ENCODE measurements at places on chromosomes 4 and X. TPM values are rescaled to one million over a fixed set of nuclear protein-coding genes. Genes with fewer than 3 reads are reported as not detected.
A peak's percentile ranks its signal among the peaks of the same experiment; 100 is the strongest.

- peak; percentile 77 for DNase-seq
- no peaks in the 10 kb centered on the region for H3K36me3 ChIP-seq
- no peak overlapping the region for H3K27ac ChIP-seq
- H3K4me3 ChIP-seq: no peak overlapping the region
These were observed 24.3 kb downstream of the SEL1L3 start for GRCh38 chr4:25838526-25838925.

- peak; percentile 85 for DNase-seq
- no peaks in the 10 kb centered on the region for H3K36me3 ChIP-seq
- peak within 1 kb of the TSS; percentile 90 for H3K4me3 ChIP-seq
- H3K27ac ChIP-seq: peak within 1 kb of the TSS; percentile 68
- H3K27me3 ChIP-seq: peaks cover 50% of the 10 kb centered on the region
These were observed at the start of gene PROM1 for GRCh38 chr4:16083241-16084191. Gene PROM1 (minus strand): TSS chr4:16084023. CDS start chr4:16075906, 8,117 bp downstream.

- peaks cover 10% of the 10 kb centered on the region for H3K4me1 ChIP-seq
- DNase-seq: no peak
- H3K27ac ChIP-seq: no peak overlapping the region
- H3K27me3 ChIP-seq: no peaks in the 10 kb centered on the region
- no peaks in the 10 kb centered on the region for H3K36me3 ChIP-seq
These were observed 238.5 kb upstream of the PGRMC2 start for GRCh38 chr4:128525992-128526630.

Gene NLGN4X
- total RNA-seq: 26.9 TPM

Gene CXCL5
- 11.1 TPM for total RNA-seq
